ENCODE measurements at places on chromosomes 4 and X.

- DNase-seq = no peak
These were observed 273.3 kb upstream of the FAT4 start for GRCh38 chr4:125041372-125041930.

- no peak for DNase-seq
These were observed 18.0 kb downstream of the MBNL3 start for GRCh38 chrX:132470831-132471230.

GRCh38 chr4:24279911-24280375 is 304.4 kb downstream of the DHX15 start:
- no peak for DNase-seq

DNA sequence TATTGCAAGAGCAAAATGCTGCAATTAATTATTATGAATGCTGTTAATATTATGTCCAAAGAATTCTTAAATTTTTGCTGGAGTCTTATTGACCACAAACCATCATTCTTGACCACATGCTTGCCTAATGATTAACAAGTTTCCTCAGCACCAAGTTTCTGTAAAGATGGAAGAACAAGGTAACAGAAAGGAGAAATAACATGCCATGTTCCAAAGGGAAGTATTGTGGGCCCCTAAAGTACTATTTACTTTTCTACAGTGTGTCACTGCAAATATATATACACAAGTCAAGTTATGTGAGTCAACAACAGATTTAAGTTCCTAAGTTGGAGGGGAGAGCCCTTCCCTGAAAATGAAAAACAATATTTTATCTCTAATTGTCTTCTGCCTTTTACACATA is 20.6 kb downstream of the FAM47E start:
- DNase-seq = no peak

GRCh38 chrX:12911122-12911470 is 4.7 kb downstream of the TLR8 start:
- no peak for DNase-seq

All from activated T-helper 9 cell treated with anti-CD3 and anti-CD28 coated beads, Interleukin-2, amount 50 U/mL, for 16 hours (primary cell).